ENCODE measurements at places on chromosomes 1 and 21.
A peak's percentile ranks its signal among the peaks of the same experiment; 100 is the strongest.

DNA sequence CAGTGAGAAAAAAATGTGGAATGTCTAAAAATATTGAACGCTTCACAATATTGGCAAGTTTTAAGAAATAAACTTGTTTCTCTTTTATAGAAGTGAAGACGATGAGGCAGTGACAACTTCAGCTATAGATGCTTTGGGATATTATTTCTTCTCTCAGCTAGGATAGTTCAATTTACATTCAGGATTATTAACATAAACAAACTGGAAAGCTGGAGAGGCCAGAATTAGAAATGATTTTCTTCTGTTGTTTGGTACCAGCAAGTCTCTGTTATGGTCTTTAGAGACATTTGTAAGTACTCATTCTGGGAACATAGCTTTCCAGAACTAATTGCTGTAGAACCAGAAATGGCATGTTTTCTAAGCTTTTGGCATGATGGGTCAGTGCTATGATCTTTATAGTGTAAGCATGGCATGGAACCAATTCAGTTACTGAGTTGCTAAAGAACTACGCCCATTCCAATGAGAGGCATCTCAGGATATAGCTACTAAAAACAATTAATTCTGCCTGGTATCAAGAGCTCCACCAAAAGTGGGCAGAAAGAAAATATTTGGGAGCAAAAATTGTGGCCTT is 599.5 kb upstream of the B3GALT2 start:
- no peak overlapping the region for H3K4me3 ChIP-seq
- H3K36me3 ChIP-seq, result no peaks in the 10 kb centered on the region
- no peaks in the 10 kb centered on the region for H3K4me1 ChIP-seq

DNA sequence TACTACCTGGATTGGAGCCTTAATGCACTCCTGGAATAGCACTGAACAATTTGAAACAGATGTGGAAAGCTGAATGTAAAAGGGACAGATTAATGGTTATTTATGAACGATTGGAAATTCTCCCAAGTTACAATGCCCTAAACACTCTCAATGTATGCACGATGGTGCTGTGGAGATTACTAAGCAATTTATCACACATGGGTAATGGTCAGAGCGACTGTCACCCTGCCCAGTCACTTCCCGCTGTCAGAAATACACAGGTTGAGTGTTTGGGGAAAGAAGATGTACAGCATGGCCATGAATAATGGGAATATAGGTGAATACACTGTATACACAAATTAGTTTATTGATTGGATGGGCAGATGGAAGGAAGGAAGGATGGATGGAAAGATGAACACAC is 342.4 kb downstream of the VAV3 start:
- no peak overlapping the region for H3K27ac ChIP-seq
- no peaks in the 10 kb centered on the region for H3K27me3 ChIP-seq
- peak; percentile 23 for ATAC-seq
- no peak overlapping the region for H3K4me3 ChIP-seq

DNA sequence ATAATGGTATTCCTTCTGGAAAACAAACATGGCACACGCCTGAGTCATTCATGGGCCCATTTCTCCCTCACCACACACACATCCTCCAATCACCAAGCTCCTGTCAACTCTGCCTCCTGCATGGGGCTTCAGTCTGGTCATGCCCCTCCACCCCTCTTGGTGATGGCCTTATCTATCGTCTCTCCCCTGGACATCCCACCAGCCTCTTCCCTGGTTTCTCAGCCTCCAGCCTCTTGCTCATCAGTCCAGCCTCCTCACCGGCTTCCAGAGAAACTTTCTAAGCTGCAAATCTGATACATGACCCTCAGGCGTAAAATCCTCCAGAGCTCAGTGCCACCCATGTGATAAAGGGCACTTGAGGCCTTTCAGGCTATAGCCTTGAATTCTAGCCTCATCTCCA is 243.9 kb downstream of the FOXD2 start:
- H3K27me3 ChIP-seq, result peaks cover 33% of the 10 kb centered on the region
- no peak overlapping the region for H3K4me3 ChIP-seq
- no peaks in the 10 kb centered on the region for H3K4me1 ChIP-seq
- ATAC-seq, result no peak
- H3K27ac ChIP-seq, result no peak overlapping the region
- no peaks in the 10 kb centered on the region for H3K36me3 ChIP-seq

DNA sequence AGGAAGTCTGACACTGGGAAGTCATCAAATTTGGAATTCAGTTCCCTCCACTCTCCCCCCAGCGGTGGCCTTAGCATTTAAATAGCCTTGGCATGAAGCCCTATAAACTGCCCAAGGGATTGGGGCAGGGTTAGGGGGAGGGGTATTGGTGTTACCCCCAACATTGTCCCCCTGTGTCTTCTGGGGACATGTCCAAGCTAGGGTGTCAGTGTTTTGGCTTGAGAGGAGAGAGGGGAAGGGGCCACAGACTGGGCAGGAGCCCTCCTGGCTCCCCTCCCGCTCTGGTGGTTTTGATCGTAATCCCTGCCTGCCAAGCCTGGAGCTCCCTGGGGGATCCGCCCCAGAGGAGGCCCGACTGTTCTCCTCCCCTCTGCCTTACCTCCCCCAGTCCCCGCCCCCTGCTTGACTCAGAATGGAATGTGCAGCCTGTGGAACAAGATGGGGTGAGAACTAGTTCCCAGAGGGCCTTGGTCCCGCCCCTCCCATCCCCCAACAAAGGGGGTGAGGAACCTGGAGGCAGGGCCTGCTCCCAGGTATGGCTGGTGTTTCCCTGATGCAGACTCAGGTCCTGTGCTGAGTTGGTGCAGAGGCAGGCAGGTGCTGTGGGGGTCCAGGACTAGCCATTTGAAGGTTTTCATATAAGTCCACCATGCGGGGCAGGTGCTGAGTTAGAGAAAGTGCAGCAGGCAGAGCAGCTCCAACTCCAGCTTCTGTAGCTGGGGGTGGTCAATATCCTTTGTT is 7.4 kb downstream of the SOX13 start:
- no peaks in the 10 kb centered on the region for H3K36me3 ChIP-seq
- no peak overlapping the region for H3K4me3 ChIP-seq
- peaks cover 20% of the 10 kb centered on the region for H3K27me3 ChIP-seq

DNA sequence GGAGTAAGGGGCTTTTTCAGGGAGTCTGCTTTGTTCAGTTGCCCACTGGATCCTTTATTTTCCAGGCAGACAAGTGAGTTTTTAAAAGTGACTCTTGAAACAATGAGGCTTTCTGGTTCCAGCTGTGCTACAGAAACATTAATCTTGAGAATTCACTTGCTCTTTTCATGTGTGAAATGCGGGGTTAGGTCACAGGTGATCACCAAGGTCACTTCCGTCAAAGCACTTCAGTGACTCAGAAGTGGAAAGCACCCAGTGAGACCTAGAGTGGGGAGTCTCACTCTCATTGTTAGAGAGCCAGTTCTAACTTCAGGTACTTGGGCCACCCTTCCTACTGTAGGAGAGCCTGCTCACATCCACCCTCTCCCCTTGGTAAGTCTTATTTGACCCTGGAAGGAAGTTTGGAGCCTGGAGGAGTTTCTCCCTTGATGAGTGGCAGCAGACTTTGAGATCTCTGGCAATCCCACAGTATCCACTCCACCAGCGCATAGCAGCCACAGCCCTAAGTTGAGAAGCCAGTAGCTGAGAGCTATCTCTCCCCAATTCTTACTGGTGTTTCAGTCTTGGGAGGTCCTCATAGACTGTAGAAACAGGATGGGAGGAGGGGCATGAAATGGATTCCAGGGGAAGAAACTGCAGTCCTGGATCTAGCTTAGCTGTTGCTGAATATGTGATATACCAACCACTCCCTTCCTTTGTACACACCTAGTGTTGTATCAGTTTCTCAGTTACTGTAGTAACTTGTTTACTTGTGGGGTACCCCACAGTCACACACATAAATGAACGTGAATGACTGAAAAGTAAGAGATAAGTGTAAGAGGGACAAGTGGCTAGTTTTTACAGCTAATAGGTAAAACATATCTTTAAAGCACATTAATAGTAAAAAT is 3.1 kb downstream of the TACSTD2 start:
- peak overlapping the region; percentile 55 for H3K4me3 ChIP-seq
- peaks cover 12% of the 10 kb centered on the region for H3K36me3 ChIP-seq
- ATAC-seq, result peak; percentile 98

GRCh38 chr1:113453771-113454083 is 63.4 kb downstream of the MAGI3 start:
- H3K4me3 ChIP-seq, result no peak overlapping the region
- H3K4me1 ChIP-seq, result peaks cover 13% of the 10 kb centered on the region
- H3K27me3 ChIP-seq, result no peaks in the 10 kb centered on the region
- ATAC-seq, result no peak
- no peaks in the 10 kb centered on the region for H3K36me3 ChIP-seq

DNA sequence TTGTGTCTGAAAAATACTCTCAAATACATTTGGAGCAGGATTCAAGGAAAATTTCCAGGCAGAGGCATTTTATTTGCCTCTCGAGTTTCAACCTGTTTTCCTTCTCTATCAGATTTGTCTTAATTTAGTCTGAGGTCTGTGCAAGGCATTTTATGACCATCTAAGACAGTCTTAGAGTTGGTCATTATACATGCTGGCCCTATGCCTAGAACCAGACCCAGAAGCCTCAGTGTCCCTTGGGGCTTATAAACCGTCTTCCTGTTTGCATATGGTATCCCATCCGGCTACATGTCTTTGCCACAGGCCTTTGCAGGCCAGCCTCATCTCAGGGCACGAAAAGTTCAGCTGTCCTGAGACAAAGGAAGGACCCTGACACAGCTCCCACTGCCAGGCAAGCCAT is 346.1 kb downstream of the SIPA1L2 start:
- H3K4me1 ChIP-seq, result no peaks in the 10 kb centered on the region
- no peak for ATAC-seq
- no peak overlapping the region for H3K27ac ChIP-seq
- H3K36me3 ChIP-seq, result no peaks in the 10 kb centered on the region
- no peak overlapping the region for H3K4me3 ChIP-seq

DNA sequence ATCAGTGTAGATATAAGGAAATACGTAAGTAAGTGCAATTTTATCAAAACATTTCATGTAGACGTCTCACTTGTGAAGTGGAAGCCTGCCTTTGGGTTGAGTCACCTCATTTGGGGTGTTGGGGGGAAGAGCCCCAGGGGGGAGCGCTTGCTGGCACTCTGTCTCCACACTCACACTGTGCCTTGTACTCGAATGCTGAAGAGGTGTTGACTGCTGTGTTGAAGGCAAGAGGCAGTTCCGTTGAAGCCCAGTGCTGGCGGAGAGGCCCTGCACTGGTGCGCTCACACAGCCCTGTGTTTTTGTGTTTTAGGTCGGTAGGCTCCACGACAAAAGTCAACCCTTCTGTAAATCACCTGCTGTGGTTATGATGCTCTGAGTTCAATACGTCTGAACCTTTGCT is 131.9 kb upstream of the COL6A1 start:
- H3K4me1 ChIP-seq, result peaks cover 14% of the 10 kb centered on the region
- ATAC-seq, result no peak
- no peak overlapping the region for H3K4me3 ChIP-seq
- H3K27me3 ChIP-seq, result peaks cover 17% of the 10 kb centered on the region

DNA sequence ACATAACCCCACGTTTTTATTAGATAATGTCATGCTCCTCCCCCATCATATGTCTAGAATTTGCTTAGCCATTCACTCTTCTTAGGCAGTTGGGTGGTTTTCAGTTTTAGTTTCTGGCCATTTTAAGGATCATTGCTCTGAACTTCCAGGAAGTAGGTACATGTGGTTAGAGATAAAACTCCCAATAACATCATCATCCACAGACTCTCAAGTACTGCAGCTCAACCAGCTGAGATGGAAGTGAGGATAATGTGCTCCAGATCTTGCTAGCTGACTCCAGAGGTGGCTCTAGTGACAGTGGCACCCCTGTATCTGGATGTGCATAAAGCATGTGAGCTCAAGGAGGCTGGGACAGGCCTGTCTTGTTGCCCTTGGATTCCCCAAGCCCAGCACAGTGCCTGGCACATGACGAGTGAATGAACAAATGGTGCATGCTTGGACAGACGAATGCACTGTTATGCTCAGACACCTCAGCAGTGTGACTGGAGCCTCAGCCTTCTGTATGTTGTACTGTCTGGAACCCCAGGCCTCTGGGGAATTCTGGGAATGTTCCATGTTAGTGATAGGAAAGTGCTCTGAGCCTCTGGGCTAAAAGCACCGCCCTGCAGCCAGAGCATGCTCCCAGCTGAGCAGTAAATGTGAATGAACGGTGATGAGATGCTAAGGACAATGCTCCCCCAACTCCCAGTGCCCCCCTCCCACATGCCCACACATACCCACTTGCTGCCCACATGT is 16.4 kb upstream of the KCNN3 start:
- peaks cover 6% of the 10 kb centered on the region for H3K4me1 ChIP-seq
- H3K36me3 ChIP-seq, result no peaks in the 10 kb centered on the region
- no peak overlapping the region for H3K4me3 ChIP-seq
- no peaks in the 10 kb centered on the region for H3K27me3 ChIP-seq
- ATAC-seq, result peak; percentile 48

DNA sequence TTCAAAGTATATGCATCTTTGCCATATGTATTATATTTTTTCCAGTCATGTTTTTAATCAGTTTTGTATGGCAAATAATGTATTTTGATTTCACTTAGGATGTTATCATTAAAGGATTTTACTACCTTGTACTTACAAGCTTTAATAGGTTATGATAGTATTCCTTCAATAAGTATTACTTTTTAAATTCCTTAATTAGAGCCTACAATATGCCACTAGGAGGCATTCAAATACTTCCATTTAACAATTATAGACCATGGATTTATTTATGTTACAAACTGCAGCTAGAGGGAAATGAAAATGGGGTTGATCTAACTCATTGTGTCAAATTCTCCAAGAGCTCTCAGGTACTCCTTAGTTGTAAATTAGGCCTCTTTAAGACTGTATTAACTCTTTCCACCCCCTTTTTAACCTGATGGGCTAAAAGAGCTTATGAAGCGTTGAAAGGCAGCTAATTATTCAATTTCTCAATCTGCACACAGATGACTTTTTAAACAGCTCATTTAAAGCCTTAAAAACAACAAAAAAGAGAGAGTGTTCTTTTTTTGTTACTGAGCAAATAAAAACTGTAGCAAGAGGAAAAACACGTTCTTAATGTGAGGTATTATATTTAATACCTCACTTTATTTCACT is 156.2 kb downstream of the DENND1B start:
- ATAC-seq, result no peak
- H3K36me3 ChIP-seq, result peaks cover 31% of the 10 kb centered on the region
- H3K4me1 ChIP-seq, result peaks cover 4% of the 10 kb centered on the region
- no peak overlapping the region for H3K4me3 ChIP-seq

DNA sequence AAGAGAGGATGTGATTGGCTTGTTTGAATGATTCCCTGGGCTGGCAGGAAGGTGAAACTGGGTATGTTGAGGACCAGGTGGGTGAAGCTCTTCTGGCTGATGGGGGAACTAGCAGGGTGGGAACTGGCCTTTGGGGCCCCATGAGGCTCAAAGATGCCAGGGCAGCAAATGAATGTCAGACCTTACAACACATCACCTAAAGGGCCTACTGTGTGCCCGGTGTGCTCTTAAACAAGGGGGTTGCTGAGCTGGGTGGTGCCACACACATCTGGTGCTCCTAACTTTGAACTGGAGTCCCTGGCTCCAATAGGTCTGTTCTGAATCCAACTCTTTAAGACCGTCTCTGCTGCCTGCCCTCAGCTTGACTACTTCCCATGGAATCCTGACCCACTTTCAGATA is 21.3 kb upstream of the HTR1D start:
- no peak for ATAC-seq
- H3K36me3 ChIP-seq, result no peaks in the 10 kb centered on the region
- peaks cover 14% of the 10 kb centered on the region for H3K27me3 ChIP-seq
- H3K4me3 ChIP-seq, result no peak overlapping the region
- no peaks in the 10 kb centered on the region for H3K4me1 ChIP-seq

- ATAC-seq, result no peak
- H3K36me3 ChIP-seq, result no peaks in the 10 kb centered on the region
- H3K4me3 ChIP-seq, result no peak overlapping the region
Measured at GRCh38 chr1:22685591-22686059, 25.0 kb upstream of the EPHB2 start.

- H3K4me3 ChIP-seq, result no peak overlapping the region
- H3K4me1 ChIP-seq, result no peaks in the 10 kb centered on the region
Measured at GRCh38 chr1:178055093-178055492, 38.8 kb upstream of the RASAL2 start.

Measured in activated T-helper 17 cell treated with anti-CD3 and anti-CD28 coated beads, Interleukin-2, amount 50 U/mL, for 72 hours (primary cell).